ENCODE measurements at places on chromosomes 6 and 20.

GRCh38 chr6:129494586-129494985 lies 215.4 kb downstream of the ARHGAP18 start:
- no peak for DNase-seq

GRCh38 chr6:2818593-2818992 lies 23.1 kb downstream of the SERPINB1 start:
- DNase-seq, result no peak

DNA sequence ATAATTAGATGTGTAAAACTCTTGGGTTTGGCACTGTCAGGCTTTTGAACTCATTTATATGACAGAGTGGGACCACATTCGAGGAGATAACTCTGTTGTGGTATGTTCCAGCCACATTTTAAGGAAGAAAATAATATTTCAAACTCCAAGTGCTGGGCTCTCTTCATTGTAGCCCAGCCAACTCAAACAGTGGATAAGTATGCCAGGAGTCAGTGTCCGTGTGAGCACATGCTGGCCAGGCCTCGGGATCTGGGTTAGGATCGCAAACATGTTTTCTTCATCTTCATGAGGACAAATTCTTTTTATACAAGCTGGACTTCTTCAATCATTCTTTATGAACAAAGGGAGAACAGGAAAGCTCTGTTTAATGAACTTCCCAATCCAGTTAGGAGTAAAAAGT lies 497.5 kb downstream of the MAFB start:
- DNase-seq, result no peak

DNA sequence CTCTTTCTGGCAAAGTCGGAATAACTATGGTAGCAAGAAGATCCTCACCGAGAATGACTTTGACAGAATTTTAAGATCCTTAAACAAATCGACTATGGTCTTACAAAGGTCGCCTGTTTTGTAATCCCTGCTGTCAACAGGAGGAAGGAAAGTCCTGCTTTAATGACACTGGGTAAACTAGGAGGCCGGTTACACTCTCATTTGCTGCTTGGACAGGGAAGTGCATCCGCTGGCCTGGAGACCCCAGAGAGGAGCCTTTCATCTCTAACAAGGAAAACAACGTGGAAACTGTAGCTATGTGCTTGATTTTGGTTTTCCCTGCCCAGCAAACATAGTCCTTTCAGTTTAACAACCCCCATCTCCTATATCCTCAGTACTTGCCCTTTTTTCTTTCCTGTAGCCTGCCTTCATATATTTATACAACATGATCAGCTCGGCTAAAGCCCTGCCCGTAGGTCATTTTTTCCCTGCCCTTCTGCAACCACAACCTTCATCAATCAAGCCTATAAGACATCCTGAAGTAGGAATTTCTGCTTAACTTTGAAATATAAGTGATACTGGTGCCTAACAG lies 97.2 kb upstream of the RIN2 start:
- no peak for DNase-seq

- no peak for DNase-seq
These were observed 250.5 kb downstream of the TAF4 start for GRCh38 chr20:61815176-61815575.

- DNase-seq, result no peak
These were observed 14.2 kb upstream of the HLA-DRB1 start for GRCh38 chr6:32603888-32604287.

GRCh38 chr6:99416892-99417767 lies 8.0 kb downstream of the PNISR start:
- DNase-seq, result no peak

- no peak for DNase-seq
These were observed 149.1 kb downstream of the MTHFD1L start for GRCh38 chr6:151014404-151015100.

- no peak for DNase-seq
These were observed 102.6 kb downstream of the SPTLC3 start for GRCh38 chr20:13111249-13111911.

- no peak for DNase-seq
These were observed 223.5 kb upstream of the ID4 start for GRCh38 chr6:19613678-19614077.

DNA sequence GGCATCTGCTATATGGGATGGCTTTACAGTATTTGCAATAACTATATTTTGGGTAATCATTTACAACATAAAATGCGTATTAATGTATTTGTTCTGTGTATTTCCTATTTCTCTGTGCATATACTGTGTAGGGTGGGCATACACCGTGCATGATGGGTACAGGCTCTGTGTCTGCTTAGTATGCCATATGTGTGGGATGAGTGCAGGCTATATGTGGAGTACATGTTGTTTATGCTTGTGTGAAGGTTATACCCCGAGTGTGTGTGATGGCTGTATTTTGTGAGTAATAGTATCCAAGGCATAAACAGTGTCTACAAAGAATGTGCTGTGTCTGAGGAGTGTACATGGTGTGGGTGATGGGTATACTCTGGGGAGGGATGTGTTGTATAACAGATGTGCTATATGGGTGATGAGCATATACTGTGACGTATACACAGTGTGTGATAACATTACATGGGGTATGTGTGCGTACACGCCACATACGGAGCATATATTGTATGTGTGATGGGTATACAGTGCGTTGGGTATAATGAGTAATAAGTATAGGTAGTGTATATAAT lies 52.7 kb downstream of the CPXM1 start:
- DNase-seq, result no peak

DNA sequence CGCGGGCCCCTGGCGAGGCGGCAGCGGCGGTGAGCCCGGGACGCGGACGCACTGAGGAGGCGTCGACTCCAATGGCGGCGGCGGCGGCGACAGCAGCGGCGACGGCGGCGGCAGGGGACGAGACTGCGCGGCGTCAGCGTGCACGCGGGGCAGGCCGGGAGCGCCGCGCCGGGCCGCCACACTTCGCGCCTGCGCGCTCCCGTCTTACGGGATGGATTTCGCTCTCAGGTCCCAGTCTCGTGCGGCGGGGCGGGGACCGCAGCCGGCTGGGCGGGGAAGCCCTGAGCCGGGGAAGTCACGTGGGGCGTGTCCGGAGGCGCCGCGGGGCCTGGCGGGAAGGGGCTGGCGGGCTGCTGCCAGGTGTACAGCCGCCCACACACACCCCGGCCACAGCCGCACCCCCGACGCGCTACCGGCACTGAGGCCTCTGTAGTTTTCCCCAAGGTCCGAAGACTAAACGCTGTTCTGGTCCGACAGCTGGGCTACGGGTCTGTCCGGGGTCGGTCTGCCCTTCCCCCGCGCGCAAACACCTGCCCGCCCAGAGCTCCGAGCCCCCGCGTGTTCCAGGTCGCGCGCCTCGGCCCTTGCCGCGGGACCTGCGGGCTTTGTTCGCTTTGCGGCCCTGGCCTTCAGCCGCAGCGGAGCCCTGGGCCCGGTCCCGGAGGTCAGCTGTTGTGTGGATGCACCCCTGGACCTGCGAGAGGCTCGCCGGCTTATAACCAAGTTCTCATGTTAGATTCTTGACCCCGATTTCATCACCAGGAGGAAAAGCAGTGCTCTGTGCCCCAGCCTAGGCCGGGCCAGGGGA lies at the start of gene YTHDF1:
TSS of gene YTHDF1 (minus strand) at position 91 of the 808 bp plus-strand sequence. CDS start 239 bp downstream, outside the sequence.
- peak; percentile 81 for DNase-seq

DNA sequence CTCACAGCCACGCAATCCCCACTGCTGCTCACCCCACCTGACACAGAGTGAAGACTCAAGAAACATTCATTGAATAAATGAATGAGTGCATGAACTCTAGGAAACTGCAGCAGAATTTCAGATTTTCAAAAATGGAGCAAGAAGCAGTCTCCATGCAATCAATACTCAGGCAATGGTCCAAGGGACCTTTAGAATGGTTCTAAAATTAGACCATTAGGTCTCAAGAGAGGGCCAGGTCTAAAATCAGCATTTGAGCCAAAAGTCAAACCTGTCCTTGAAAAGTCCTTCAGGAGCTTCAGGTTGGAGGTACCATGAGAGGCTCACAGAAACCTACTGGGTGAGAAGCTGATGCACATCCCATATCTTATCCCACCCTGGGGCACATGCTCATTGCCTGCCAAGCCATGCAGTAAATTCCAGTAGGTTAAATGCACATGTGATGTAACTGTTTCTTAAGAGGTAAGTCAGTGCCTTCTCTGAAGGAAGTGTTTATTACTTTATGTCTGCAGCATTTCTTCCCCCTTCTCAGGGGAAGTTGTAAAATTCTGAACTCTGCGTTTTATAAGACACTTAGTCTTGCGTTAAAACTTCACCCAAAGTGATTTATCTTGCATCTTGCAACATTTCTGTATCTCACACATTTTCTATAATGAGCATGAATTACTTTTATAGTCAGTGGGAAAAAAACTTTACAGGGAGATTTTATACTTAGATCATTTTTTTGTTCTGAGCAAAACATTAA lies 126.6 kb downstream of the ADAT2 start:
- no peak for DNase-seq

DNA sequence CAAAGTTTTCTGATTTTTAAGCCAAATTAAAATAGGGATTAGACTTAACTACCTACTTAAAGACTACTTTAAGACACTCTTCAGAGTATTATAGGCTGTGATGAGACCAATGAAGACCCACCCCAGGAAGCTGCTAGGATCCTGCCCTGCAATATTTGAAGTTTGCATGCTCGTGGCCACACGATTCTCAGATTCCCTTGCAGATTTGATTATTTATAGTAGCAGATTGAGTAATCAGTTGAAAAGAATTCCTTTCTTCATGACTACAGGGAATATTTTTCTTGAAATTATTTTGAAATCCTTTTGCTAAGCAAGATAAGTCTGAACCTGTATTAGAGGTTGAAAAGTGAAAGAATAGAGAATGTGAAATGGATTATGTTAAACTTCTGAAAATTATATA lies 122.3 kb downstream of the B3GAT2 start:
- DNase-seq, result no peak

- DNase-seq, result peak; percentile 6
These were observed 4.8 kb upstream of the TRIM40 start for GRCh38 chr6:30130887-30131862.

- no peak for DNase-seq
These were observed 10.9 kb downstream of the CUL9 start for GRCh38 chr6:43192911-43193310.

GRCh38 chr6:155154158-155154830 lies 109.5 kb upstream of the CLDN20 start:
- DNase-seq, result no peak

DNA sequence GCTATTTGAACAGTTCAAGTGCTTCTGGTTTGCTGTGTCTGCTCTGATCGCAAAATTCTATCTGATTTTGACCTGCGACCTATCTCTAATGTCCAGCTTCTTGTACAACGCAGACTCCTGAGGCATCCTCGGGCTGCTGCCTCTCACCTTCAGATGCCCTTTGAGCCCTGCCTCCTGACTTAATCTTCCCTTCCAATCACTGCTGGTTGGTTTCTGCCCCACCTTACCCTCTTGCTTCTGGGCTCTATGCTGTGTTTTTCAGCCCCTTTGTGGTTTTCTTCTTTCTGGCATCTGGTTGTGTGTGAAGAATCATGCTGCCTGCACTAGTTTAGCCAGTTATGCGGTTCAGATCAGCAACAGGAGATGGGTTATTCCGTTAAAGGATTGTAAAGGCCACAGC lies 131.2 kb upstream of the THEMIS start:
- no peak for DNase-seq

- DNase-seq, result no peak
These were observed 28.0 kb upstream of the ASIP start for GRCh38 chr20:34213213-34213612.

All from GOT3 (cell line).